ENCODE measurements at places on chromosomes 16 and 17. TPM values are rescaled to one million over a fixed set of nuclear protein-coding genes. Genes with fewer than 3 reads are reported as not detected.

The CFAP97D1 gene
- not detected for polyA plus RNA-seq

The SCARF1 gene
- 10.5 TPM for polyA plus RNA-seq

DNA sequence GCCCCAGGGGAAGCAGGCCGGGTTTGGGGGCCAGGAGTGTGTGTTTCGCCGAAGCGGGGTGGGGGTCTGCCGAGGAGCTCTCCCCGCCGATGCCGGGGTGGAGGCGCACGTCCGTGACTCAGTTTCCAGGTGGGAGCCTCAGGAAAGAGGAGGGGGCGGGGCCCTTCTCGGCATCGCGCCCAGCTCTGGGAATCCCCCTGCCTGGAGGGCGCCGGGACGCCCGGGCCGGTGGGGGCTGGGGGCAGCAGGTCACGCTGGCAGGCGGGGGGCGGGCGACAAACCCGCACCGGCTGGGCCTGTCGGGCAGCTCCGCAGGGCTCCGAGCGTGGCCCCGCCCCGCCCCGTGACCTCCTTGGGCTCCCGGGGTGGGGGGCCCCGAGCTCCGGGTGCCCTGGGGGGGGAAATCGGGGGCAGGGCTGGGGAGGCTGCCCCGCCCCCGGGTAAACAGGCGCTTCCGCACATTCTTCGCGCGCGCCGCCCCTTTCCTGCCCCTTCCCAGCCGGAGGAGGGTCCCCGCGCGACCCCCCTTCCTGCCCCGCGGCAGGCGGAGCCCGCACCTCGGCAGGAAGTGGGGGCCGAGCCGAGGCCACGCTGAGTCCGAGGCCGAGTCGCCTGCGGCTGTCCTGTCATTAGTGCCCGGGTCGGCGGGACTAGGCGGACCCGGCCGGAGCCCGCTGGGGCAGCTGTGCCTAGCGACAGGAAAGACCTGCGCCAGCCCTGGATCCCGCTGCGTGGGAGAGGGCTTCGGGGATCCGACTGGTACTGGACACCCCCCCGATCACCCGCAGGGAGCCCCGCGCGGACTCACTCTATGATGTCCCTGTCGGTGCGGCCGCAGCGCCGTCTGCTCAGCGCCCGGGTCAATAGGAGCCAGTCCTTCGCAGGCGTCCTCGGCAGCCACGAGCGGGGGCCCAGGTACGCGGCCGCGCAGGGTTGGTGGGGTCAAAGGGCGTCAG, 9.3 kb downstream of the RIPOR1 start:
- peaks cover 17% of the 10 kb centered on the region for H3K4me1 ChIP-seq
- peak overlapping the region; percentile 69 for H3K4me3 ChIP-seq

- peaks cover 3% of the 10 kb centered on the region for H3K4me1 ChIP-seq
- H3K27ac ChIP-seq, result peak overlapping the region; percentile 82
- no peaks in the 10 kb centered on the region for H3K27me3 ChIP-seq
Observed at GRCh38 chr17:80941743-80942422, 49.8 kb upstream of the CHMP6 start.

DNA sequence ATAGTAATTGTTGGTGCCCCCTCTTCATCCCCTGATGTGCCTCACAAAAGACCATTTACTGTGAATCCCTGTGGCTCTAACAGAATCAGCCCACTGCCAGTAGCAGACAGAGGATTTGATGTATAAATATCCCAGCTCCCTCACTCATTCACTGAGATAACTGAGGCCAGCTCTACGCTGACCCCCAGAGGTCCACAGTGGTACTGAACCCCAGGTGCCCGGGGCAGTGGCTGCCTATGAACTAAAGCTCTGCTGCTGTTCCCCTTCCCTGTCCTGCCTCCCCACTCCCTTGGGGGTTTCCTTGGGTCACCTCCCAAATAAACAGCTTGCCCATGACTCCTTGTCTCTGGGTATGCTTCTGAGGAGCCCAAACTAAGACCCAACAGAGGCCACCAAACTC, 295.8 kb downstream of the FOXL1 start:
- peaks cover 16% of the 10 kb centered on the region for H3K27me3 ChIP-seq
- H3K4me3 ChIP-seq, result no peak overlapping the region
- DNase-seq, result no peak

Measured in adrenal gland (tissue), 19 donors.